H4 (cell line): ENCODE measurements at places on chromosomes 1 and 21. TPM values are rescaled to one million over a fixed set of nuclear protein-coding genes. Genes with fewer than 3 reads are reported as not detected.

DNA sequence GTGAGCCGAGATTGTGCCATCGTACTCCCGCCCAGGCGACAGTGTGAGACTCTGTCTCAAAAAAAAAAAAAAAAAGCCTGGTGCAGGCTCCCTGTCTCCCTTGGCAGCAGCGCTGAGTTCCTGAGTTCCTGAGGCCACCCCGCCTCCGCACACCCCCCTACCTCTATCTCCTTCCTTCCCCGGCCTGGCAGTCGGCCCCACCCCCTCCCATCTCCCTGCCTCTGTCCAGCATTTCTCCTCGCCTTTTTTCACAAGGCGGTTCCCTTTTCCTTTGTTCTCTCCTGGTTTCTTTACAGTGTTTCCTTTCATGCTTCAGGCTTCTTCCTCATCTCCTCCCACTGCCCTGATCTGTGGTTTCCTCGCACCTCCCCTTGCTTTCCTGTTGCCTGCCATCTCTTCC lies 2.7 kb downstream of the RORC start:
- peak; percentile 83 for DNase-seq

- DNase-seq, result no peak
Observed at GRCh38 chr1:38045401-38046332, 926 bp downstream of the POU3F1 start.

DNA sequence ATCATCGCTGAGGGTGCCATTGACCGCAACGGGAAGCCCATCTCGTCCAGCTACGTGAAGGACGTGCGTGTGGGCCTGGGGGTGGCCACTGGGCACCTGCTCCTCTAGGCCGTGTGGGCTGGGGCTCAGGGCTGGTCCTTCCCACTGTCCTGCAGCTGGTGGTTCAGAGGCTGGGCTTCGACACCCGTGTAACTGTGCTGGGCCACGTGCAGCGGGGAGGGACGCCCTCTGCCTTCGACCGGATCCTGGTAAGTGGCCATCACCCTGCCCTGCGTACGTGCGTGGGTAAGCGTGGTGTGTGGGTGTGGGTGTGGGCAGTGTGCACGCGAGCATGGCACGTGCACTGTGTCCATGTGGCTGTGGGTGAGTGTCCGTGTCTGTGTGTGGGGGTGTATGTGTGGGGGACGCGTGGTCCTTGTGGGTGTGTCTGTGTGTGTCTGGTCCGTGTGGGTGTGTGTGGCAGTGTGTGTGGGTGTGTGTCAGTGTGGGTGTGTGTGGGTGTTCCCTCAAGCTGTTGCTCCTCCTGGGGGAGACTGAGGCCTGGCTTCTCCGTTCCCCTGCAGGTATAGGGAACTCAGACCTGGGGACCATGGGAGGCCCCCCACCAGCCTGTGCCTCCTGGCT lies 16.5 kb downstream of the PFKL start:
- no peak for DNase-seq

- no peak for DNase-seq
Observed at GRCh38 chr21:43727519-43728153, 8.7 kb downstream of the PDXK start.

DNA sequence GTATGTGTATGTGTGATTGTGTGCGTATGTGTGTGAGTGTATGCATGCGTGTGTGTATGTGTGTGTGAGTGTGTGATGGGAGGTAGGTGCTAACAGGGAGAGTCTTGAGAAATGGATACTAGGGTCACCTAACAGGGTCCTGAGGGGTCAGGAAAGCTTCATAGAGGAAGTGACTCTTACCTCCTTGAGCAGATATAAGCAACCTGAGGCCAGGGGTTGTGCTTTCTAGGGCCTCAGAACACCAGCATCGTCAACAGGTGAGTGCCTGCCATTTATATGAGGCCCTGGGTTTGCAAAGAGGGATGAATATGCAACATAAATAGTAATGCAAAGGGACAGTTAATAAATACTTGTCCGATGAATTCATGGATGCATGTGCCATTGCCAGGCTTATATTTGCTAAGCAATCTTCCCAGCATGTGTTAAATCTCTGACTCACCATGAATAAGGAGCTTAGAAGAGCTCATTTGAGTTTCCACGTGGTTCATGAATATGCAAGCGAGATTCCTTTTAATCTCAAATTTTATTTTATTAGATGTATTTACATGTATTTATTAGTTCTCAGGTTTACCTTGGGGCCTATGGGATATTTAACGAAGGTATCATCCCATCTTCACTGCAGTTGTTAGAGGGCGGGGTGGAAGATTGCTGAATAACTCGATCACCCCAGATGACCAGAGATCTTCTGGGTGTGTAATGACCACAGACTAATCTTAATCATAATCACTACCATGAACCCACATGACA lies 438.3 kb downstream of the CAMTA1 start:
- DNase-seq, result peak; percentile 18

The TMOD4 gene
- total RNA-seq, result 0.35 TPM in 1 of 2 replicates, not detected in the other
